ENCODE measurements at places on chromosomes 2 and 18.

GRCh38 chr2:15031745-15032240, 399.3 kb downstream of the LRATD1 start:
- no peak for DNase-seq

DNA sequence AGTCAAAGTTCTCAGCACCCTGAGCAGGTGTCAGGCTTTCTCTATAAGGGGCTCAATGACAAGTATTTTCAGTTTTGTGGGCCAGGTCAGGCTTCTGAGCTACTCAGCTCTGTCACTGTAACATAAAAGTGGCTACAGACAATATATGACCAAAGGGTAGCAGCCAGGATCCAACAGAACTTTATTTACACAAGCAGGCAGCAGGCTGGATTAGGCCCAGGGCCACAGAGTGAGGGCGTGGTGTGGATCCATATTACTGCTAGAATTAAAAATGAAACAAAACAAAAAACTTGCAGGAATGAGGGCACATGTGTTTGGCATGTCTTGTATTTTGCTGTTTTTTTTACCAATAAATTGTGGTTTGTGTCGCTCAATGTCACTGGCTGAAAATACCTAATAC, 143.7 kb downstream of the EIPR1 start:
- DNase-seq: no peak

DNA sequence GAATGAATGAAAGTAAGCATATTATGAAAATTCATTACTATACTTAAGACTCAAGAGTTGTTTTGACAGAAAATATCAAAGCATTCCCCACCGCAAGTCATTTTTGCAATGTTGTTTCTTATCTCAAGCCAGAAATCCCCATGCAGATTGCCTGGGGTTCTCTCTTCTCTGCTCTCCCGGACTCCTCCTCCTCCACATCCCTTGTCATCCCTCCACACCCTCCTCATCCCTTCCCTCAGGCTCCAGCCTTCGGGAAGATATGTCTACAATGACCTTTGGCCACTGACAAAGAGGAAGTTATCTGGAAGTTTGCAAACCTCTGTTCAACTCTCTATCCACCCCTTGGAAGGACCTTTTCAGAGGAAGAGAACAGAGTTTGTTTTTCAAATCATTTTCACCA, 11.9 kb downstream of the TFCP2L1 start:
- DNase-seq: no peak

DNA sequence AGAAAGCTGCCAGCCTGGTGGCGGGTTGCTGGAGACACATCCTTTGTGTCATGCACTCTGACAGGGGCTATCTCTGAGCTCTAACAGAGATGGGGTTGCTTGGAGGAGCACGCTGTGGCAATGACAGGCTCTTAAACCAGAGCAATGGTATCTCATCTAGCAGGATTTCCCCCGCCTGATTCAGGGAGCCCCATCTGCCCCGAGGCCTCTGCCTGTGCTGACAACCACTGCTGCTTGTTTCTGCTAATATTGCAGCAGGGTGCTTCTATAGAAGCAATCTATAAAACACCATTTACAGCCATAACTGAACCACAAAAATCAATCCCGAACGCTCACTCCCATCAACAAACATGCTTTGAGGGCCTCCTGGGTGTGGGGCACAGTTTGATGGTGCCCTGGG, 12.8 kb upstream of the DNPEP start:
- DNase-seq: no peak

DNA sequence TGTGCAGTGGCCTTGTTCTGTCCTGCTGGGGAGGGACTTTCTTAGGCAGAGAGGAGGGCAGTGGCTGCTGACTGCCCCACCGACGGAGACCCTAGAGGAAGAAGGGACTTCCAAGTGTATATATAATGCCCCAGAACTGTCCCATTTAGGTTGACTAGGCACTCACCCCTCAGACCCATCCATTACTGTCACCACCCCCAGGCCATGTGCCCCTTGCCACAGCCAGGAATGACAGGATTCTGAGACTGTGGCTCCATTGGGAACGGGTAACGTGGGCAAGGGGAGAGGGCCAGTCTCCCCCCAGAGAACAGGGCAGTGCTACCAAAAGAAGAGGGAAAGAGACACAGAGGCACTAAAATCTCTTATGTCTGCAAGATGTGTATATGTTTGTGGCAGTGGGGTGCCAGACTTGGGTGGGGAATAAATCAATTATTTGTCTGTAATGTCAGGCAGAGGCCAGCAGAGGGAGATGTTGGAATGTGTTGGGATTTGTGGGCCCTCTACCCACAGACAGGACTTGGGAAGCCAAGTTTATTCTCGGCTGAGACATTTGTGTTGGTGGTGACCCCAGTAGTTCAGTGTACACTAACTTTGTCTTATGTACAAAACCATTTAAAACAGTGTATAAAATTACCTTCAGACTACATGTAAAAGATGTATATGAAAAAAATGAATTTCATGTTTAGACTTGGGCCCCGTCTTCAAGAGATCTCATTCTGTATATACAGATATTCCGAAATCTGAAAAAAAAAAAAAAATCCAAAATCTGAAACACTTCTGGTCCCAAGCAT, 24.0 kb upstream of the TMEM37 start:
- DNase-seq: no peak

DNA sequence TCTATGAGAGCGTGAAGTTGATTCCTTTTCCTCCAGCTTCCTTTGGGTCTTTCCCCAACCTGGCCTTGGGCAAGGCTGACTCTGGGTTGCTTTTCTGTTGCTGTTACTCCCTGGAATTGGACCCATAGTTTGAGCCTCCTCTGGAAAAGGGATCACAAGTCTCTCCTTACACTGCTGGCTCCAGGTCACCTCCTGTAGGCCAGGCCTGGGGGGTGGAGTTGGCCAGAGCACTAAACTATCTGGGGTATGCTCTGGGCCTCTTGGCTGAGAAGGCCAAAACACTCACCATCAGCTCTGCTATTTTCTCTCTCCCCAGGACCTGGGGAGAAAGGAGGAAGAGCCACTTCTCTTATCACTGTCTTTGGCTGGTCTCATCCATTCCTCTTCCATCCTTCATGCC, 56.5 kb upstream of the NCOA1 start:
- DNase-seq: no peak
